ENCODE measurements at places on chromosomes 13 and 19.

DNA sequence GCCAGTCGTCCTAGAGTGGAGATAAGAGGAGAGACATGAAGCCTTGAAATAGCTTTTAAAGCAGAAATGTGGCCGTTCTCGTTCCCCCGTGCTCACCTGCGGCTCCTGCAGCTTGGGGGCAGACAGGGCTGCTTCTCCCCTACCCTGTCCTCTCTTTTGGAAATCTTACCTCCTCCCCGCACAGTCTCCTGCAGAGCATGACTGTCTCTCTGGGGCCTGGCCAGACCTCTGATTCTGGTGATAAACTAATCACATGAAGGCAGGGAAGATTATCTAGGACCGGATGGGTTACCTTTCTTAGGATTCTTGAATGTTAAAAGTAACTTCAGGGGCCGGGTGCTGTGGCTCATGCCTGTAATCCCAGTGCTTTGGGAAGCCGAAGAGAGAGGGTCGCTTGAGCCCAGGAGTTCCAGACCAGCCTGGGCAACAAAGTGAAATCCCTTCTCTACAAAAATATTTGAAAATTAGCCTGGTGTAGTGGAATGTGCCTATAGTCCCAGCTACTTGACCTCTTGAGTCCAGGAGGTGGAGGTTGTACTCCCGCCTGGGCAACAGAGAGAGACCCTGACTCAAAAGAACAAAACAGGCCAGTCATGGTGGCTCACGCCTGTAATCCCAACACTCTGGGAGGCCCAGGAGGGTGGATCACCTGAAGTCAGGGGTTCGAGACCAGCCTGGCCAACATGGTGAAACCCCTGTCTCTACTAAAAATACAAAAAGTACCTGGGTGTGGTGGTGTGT, 8.1 kb downstream of the CEBPA start:
- DNase-seq, result no peak

DNA sequence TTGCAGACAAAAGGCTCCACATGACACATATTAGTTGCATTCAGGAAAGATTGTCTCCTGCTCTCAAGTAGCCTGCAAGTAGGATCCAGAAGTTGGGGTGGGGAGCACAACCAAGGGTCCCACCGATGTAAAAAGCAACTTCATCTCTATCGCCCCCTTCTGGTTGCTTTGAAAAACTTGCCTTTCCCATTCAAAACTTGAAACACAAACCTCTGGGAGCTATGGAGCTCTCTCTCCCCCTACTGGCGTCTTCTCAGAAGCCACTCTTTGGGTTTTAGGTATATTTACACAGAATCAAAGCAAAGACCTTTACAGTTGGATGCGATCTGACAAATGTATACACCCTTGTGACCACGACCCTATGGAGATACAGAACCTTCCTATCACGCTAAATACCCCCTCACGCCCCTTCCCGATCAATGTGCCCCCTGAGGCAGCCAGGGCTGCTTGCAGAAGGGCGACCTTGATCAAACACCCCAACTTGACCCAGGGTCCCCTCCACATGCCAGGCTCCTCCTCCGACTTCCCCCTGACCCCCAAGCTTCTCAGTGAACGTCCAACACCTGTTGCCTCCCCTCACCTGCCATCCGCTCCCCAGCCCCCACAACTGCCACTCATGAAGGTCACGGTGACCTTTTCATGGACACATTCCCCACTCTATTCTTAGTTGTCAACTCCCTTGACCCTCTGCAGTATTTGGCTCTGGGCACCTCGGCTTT, 10.1 kb downstream of the NOSIP start:
- DNase-seq, result peak; percentile 86

- no peak for DNase-seq
These were observed 6.8 kb upstream of the BCAT2 start for GRCh38 chr19:48817585-48818124.

GRCh38 chr19:29715701-29716581, 880 bp upstream of the C19orf12 start:
- peak; percentile 44 for DNase-seq

DNA sequence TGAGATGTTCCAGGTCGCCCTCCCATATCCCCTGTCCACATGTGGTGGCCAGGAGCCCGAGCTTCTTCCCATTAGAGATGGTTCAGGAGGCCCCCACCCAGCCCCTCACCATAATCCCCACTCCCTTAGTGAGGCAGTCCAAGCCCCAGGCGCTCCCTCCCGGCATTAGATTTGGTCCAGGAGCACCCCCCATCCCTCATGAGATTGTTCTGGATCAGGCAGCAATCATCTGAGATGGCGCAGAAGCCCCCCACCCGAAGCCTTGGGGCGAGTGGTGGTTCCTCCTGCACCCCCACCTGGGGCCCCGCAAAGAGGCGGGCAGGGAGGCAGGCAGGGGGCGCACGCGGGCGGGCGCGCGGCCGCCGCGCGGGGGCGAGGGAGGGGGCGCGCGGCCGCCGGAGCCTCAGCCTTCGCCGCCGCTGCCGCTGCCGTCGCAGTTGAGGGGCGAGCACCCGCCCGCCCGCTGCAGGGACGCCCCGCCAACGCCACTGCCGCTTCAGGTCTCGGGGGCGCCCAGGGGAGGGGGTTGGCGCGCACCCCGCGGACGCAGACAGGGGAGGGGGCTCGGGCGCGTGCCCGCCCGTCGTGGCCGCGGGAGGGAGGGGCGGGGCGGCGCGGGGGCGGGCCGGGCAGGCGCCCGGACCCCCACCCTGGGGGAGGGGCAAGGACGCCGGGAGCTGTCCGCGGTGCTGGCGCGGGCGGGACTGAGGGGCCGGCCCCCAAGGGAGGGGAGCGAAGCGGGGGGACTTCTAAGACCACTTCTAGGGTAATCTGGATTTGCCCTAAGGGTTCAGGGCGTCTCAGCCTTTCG, 46.4 kb upstream of the SHKBP1 start:
- no peak for DNase-seq

GRCh38 chr13:109629737-109630136, 156.6 kb downstream of the IRS2 start:
- no peak for DNase-seq

- DNase-seq, result no peak
These were observed 12.7 kb downstream of the KDM4B start for GRCh38 chr19:4981681-4981958.

DNA sequence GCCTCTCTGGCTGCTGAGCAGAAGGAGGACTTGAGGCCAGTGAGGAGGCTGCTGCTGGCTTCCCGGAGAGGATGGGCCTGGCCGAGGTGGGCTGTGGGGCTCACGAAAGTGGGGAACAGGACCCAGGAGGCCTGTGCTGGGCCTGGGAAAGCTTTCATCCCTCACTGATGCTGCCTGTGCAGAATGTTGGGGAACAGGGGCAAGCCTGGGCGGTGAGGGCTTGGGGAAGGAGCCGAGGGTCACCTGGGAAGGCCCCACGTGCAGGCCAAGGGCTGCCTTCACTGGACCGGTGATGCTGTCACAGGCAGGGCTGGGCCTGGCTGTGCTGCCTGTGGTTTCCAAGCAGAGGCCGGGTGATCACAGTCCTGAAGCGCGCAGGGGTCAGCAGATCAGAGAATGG, 9.4 kb downstream of the AP1M1 start:
- no peak for DNase-seq

- no peak for DNase-seq
These were observed 38.0 kb downstream of the TPT1 start for GRCh38 chr13:45303026-45303425.

GRCh38 chr19:44663996-44664395, 7.3 kb upstream of the CEACAM19 start:
- DNase-seq, result no peak
